Spinal cord (tissue), 10 donors: ENCODE measurements at places on chromosomes 5 and 9. TPM values are rescaled to one million over a fixed set of nuclear protein-coding genes. Genes with fewer than 3 reads are reported as not detected.

ANKRD31 gene
- total RNA-seq = 0.59 TPM

LRRC19 gene
- total RNA-seq = not detected

GLDC gene
- 56.6 TPM for total RNA-seq

C1QTNF2 gene
- 6.2 TPM for total RNA-seq

ATP10B gene
- 3.6 TPM for total RNA-seq

CCL19 gene
- total RNA-seq = not detected

LRRC70 gene
- total RNA-seq = 8.4 TPM

IDNK gene
- 11.7 TPM for total RNA-seq

PKD2L2 gene
- total RNA-seq = not detected

SPAAR gene
- 0.69 TPM for total RNA-seq

PCDHAC1 gene
- total RNA-seq = 14.2 TPM

PCDHGA5 gene
- 7.9 TPM for total RNA-seq

UBAP1 gene
- 32.3 TPM for total RNA-seq

F2RL2 gene
- 1.2 TPM for total RNA-seq
